Retina (tissue), 1 donor: ENCODE measurements at places on chromosomes 16 and 17.

- DNase-seq: no peak
Observed at GRCh38 chr17:4463818-4464476, 30.2 kb downstream of the SPNS3 start.

GRCh38 chr17:31388351-31388750, 3.1 kb upstream of the RAB11FIP4 start:
- no peak for DNase-seq

DNA sequence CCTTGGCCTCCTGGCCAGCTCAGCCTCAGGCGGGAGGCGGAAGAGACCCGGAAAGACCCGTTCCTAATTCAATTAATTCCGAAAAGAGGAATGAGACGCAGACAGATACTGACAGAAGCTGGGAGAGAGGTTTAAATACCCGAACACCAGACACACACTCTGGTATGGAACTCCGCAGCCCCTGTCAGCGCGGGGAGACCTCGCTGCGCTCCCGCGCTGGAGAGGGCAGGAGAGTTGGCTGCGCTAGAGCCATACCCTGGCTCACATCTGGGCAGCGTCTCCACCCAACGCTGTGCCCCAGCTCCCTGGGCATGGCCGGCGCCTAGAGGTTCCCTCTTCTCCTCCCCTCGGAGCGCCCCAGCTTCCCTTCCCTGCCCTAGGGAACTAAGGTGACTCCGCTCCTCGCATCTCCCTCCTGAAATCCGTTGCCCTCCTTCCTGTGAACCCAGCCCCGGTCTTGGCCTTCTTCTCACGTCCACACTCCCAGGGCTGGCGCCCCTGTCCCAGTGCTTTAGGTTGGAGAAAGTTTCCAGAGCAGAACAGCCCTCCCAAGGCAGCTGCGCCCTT, 8.0 kb downstream of the NEUROD2 start:
- no peak for DNase-seq

DNA sequence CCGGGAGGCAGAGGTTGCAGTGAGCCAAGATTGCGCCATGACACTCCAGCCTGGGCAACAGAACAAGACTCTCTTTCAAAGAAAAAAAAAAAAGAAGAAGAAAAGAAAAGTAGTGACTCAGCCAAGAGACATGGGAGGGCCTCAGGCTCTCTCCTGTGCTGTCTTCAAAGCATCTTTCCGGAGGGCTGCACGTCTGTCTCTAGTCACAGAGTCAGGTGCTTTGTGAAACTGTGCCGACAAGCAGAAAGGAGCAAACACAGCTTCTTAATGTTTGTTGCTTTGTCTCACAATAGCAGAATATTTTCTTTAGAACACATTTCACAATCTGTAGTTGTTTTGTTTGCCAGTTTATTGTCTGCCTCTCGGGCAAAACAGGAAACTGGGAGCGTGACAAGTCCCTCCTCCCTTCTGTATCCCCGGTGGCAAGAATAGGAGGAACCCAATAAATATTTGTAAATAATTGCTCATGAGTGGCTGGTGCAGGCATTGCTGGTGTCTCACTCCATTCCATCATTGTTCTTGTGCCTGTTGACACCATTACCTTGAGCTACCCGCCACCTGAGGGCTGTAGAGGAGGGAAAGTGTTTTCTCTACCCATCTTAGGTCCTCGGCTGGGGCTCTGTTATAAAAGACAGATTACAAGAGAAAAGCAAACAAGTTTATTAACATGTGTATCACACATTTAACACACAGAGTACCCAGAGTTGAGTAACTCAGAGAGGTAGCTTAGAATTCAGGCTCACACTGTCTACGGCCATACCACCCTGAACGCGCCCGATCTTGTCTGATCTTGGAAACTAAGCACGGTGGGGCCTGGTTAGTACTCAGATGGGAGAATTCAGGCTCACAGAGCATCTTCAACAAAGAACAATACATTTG, 5.5 kb downstream of the GAST start:
- no peak for DNase-seq

GRCh38 chr16:4618645-4619418, 4.1 kb upstream of the UBALD1 start:
- no peak for DNase-seq

DNA sequence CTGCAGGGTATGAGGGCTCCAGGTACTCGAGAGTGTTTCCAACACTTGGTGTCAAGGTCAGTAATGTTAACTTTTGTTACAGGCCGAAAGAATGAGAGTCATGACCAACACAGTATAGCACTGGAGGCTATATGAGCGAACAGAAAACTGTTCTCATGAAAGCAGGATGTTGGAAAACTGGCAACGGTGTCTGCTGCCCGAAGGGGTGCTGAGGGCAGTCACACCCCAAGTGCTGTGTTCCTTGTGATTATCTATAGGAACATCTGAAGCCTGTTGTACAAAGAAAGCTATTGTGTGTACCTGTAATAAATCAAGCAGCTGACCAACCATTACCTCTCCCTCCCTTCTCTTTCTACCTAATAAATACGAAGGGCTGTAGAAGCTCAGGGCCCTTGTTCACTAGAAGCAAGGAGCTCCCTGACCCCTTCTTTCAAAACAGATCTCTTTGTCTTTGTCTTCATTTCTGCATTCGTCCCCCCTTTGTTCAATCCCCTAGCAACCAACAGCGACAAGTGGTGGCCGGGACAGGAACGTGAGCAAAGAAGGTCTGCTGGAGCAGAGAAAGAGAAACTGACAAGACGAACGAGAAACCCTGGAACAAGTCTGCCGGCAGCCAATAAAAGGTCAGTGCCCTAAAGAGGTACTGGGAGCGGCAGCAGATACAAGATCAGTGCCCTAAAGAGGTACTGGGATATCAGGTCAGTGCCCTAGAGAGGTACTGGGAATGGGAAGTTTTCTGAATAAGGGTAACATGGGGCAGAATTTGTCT, 7.6 kb downstream of the CD300LD start:
- DNase-seq: no peak

- no peak for DNase-seq
Observed at GRCh38 chr16:72938795-72939164, 109.1 kb downstream of the ZFHX3 start.

DNA sequence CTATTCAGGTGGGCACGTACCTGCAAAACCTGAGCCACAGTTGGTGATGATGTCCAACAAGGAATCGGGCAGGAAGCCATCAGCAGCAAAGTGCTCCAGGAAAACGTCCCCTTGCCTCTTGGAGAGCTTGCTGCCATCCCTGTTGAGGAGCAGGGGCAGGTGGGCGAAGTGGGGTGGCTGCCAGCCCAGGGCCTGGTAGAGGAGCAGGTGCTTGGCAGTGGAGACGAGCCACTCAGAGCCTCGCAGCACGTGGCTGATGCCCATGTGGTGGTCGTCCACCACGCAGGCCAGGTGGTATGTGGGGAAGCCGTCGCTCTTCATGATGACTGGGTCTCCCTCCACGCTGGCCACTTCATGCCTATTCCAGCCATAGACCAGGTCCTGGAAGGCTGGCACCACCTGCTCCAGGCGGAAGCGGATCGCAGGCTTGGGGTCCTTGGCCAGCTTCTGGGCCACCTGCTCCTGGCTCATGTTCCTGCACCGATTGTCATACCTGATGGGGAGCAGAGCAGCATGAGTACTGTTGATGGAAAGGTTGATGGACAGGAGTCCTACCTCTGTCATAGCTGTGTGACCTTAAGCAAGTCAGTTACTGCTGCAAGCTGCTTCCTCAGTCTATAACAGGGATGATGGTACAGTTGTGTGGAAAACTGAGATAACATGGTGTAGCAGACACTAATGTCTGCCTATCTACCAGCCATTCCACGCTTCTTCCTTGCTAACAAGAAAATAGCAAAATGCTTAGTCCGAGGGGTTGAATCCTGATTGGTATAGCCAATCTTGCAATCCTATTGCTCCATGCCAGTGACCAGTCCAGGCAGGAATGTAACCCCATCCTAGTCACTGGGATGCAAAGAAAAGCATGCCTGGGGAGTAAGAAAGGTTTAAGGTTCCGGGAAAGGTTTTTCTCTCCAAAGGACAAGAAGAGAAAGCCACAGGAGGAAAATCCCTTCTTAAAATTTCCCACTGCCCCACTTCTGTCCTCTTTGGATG, 22.0 kb downstream of the EARS2 start:
- DNase-seq: no peak

DNA sequence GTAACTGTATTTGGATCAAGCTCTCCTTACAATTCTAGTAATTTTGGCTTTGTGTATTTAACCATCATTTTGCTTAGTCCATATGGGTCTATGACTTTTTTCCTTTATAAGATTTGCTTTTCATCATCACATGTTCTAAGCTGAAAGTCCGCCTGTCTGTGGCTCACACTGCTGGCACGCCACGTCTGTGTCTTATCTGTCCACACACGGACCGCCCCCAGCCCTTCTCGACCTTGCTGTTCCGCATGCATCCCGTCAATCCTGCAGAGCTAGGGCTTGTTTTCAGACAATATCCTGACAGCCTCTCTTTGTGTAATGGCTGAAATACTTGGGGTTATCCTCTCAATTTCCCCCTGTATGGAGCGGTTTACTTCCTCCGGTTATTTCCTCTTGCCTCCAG, 8.4 kb upstream of the ALDH3A1 start:
- DNase-seq: no peak

GRCh38 chr16:47136099-47136842, 7.5 kb downstream of the NETO2 start:
- DNase-seq: no peak

DNA sequence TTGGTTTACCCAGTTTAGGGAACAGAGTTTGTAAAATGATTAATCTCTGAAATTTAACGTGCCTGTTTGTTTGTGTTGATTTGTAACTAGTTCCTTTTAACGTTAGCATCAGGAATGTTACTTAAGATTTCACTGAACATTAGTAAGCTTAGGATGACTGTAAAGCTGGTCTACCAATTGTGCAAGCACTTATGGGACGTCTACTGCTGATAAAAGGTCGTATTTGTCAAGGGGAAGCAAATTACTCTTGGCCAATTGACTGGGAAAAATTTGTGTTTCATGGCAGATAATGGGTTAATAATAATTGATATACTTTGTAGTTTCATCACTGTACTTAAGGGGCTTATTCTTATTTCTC, 11.8 kb downstream of the METTL9 start:
- DNase-seq: no peak

DNA sequence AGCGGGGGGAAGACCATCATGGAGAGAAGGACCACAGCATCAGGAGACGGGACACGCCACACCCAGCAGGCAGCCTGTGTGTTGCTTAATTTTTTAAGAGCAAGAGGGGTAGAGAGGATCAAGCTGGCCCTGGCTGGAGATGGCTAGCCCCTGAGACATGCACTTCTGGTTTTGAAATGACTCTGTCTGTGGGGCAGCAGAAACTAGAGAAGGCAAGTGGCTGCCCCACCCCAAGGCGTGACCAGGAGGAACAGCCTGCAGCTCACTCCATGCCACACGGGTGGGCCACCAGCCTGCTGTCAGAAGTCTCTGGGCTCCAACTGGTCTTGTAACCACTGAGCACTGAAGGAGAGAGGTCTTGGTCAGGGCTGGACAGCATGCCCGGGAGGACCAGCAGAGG, 75.5 kb downstream of the SOCS1 start:
- no peak for DNase-seq

- no peak for DNase-seq
Observed at GRCh38 chr17:50414808-50415207, 11.2 kb upstream of the ACSF2 start.

DNA sequence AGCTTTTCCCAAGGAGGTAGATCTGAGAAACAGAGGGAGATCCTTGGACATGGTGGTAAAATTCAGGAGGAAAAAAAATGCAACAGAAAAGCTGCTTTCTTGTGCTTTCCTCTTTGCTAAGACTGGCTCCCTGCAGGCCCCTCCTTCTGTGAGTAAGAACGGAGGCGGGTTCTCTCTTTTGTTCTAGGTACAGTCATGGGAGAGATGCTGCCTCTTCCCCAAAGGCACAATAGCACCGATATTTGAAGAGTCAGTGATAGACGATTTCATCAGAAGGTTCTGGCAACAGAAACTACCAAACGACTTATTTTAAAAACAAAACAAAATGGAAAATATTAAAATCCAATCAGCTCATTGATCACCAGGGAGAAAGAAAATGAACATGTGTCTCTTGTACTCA, 32.6 kb upstream of the KIFC3 start:
- DNase-seq: no peak

DNA sequence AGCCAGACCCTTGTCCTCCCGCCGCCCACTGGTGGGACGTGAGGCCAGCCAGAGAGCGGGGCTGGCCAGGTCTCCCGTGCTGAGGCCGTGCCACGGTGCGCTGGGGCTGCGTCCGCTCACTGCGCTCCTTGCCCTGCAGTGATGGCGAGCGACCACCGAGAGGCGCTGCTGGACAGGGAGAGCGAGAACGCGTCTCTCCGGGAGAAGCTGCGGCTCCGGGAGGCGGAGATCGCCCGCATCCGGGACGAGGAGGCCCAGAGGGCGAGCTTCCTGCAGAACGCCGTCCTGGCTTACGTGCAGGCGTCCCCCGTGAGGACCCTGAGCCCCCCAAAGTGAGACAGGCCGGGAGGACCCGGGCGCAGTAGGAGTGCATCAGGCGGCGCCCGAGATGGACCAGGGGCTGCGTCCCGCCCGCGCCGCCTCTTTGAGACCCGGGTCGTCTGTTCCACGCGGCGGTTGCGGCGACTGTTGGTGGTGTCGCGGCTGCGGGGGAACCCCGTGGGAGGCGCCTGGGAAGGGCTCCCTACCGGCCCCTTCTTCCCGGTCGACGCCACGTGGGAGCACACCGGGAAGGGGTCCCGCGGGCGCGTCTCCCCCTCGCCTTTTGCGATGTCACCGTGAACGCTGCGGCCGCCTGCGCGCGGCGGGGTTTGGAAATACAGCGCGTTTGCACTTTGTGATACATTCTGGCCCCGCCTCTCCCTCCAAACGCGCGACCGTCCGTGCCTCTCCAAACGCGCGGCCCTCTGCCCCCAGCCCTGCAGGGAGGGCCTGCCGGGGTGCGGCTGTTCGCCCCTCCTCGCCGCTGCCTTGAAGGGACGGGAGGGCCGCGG, 792 bp upstream of the RAC3 start:
- DNase-seq: peak; percentile 94

DNA sequence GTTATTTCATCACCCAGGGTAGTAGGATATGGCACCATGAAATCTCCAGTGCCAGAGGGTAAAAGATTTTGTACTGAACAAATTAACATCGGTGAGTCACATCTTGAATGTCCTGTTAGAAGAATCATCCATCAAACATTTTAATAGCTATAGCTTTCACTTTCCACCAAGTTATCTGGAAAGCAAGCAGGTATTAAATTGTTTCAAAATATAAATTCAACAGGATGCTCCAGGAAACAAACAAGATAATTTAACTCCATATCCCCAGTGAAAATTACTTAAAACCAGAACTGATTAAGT, 2.4 kb downstream of the VEZF1 start:
- no peak for DNase-seq

GRCh38 chr16:23607726-23608125, 11.6 kb upstream of the NDUFAB1 start:
- no peak for DNase-seq

- peak; percentile 67 for DNase-seq
Observed at GRCh38 chr17:39699818-39700147, at the start of gene ERBB2. Gene ERBB2, plus strand, starts transcription at chr17:39700064. Its CDS starts 175 bp downstream, at chr17:39700239.
